Skin of body (tissue), 3 donors: ENCODE measurements at places on chromosomes 1 and 21.

- no peak for DNase-seq
Observed at GRCh38 chr21:27475363-27475955, 508.6 kb upstream of the ADAMTS5 start.

- peak; percentile 9 for DNase-seq
Observed at GRCh38 chr1:227234998-227235405, 83.3 kb downstream of the CDC42BPA start.

DNA sequence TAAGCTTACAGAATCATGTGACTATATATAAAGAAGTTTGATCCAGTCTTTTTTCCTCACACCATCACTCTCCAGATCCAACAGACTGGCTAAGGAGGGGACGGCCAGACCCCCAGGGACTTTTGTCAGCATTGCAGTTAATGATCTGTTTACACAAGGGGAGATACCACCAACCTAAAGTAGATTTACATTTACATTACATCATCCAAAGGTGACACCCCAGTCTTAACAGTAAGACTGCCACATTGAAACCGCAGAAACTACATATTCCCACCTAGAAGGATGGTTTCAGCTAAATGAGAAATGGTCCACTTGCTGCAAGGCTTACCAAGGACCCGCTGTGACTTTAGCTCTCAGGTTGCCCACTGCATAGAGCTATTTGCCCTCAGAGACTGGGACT is 3.4 kb downstream of the RCAN1 start:
- no peak for DNase-seq

DNA sequence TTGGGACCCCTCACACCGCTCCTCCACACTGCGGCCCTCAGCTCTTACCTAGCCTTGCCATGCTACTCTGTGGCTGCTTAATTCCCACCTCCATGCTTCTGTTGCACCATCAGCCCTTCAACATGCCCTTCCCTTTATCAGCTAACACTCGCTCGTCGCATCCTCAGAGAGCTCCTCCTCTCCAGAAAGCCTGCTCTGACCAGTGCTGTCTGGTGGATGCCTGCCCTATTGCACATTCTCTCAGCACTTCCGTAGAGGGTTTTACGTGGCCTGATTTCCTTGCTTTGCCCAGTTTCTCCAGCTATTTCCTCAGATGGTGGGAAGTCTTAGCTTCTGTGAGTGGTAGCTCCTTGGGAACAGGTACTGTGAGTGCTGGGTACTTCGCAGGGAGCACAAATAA is 10.3 kb upstream of the LAD1 start:
- DNase-seq = no peak

DNA sequence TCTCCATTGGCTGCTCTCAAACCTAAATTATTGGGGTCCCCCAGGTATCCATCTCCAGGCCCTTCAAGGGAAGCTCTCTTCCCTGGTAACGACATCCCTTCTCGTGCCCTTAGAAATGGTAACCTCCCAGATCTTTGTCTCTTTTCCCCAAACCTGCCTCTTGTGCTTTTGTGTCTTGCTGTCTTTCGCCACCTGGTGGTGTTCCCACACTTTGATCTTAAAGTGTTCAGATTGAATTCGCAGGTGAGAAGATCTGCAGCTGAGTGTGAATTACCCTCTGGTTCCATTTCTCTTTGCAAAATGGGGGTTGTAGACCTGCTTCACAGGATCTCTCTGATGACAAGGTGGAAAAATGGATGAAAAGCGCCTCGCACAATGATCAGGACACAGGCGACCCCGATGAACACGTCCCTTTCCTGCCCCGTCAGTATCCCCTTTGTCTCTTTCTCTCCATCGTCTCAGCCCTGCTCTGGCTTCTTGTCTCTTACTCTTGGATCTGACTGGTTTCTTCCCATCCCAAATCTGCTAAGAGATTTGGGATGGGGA is 53.1 kb downstream of the DOP1B start:
- no peak for DNase-seq

DNA sequence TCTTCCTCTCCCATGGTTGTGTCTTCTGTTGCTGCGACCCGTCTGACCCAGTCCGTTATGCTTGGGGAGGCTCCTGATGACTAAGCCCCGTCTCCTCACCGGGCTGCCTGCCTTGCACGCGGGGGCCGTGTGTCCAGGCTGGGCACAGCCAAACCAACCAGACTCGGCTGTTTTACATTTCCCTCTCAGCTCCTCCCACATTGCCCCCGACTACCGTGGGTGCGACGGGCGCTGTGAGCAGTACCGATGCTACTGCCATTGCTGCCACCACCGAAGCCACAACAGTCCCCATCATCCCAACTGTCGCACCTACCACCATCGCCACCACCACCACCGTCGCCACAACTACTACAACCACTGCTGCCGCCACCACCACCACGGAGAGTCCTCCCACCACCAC is 46.0 kb upstream of the CNTN2 start:
- no peak for DNase-seq

DNA sequence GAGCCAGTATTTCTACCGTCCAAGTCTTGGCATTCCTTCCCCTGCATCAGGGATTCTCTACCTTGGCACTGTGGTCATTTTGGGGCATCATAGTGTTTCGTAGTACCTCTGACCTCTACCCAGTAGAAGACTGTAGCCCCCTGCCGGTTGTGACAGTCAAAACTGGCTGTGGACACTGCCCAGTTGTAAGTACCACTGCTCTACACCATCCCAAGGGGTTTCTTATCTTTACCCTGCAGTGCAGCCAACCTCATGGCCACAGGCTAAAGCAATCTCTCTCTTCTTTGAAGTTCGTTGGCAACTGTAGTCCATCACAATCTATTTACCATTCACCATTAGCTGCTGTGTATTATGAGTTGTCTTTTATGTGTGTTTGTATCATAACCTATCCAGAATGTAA is 29.3 kb upstream of the ERO1B start:
- no peak for DNase-seq

- DNase-seq = no peak
Observed at GRCh38 chr21:42850866-42851391, 28.4 kb downstream of the WDR4 start.
